ENCODE measurements at places on chromosomes 7 and 10.

DNA sequence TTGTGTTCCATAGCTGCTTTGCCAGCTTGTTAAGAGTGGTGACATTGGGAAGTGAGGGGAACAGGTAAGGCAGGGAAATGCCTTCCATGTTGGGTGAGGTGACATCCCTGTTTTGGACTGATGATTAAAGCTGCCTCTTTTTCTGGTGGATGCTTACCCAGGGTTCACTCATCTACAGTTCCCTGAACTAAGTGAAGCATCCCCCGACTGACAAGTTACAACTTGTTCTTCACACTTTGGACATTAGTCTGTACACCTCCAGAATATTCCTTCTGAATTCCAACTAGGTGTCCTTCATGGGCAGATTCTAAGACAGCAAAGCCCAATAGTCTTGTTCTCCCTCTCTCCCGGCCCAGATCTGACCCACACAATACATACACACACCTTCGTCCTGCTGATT is 63.4 kb downstream of the HDAC9 start:
- no peak for DNase-seq

- no peak for DNase-seq
These were observed 1.0 kb upstream of the HOXA11 start for GRCh38 chr7:27185854-27186667.

- DNase-seq: no peak
These were observed 33.0 kb upstream of the EN2 start for GRCh38 chr7:155425011-155425340.

DNA sequence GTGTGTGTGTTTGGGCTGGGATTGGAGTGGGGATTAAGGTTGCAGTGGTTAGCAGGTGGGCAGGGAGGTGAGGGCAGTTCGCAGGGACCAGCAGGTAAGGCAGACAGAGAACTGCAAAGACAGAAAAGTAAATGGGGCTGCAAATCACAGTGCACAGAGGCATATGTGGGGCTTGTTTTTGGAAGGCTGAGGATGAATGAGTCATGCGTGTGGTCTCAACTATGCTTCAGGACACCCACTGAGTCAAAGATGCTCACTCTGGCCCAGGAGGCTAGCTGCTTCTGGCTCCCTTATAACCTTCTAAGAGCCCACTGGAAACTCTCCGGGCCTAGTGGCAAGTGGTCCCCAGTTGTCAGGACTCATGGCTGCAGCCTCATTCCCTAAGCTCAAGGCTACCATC is 118.2 kb downstream of the ZNF248 start:
- no peak for DNase-seq

DNA sequence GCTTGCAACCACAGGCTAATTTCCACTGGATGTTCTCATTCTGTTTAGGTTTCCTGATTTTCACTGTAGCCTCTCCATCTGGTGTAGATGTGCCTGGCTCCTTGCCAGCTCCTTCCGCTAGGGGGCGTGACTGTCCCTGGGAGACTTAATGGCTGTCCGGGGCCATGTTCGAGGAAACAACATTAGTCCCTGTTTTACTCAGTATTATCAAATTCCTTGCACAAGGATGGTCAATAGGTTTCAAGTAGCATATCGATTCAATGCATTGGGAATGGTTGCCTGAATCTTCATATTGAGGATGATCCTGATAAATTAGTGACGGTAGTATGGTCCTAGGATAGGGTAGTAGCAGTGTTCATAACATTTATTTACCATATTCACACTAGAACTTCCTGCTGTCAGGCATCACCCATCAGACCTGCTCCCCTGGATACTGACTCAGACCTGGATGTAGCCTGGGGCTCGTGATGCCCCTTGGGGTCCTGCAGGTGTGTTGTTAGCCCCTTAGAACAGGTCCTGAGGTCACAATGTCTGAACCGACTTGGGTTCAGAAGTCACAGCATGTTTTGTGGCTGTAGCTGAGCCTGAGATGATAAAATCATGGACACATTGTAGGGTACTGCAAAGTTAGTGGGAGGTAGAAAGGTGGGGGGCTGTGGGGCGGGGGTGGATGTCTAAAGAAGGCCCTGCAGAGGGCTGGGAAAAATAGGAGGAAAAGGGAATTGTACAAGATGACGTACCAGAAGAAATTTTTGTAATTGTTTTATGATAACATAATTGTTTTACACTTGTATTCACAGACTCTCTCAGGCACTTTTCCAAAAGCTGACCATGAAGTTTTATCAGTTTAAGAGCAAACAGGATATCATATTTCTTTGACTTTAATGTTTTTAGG is 8.9 kb upstream of the EXOC6 start:
- peak; percentile 5 for DNase-seq

- no peak for DNase-seq
These were observed 23.7 kb downstream of the HKDC1 start for GRCh38 chr10:69243817-69244216.

DNA sequence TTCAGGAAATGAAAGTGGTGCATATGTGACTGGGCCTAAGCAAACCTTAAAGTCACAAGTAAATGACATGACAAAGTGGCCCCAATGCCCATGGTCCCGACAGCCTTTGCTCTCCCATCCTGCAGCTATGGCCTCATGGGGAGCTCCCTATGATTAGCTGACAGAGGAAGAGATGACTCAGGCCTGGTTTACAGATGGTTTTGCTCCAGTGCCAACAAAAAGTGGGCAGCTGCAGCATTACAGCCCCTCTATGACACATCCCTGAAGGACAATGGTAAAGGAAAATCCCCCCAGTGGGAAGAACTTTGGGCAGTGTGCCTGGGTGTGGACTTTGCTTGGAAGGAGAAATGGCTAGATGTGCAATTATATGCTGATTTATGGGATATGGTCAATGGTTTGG is 105.1 kb upstream of the ADCY1 start:
- no peak for DNase-seq

GRCh38 chr7:147524726-147525250 is 1065.8 kb upstream of the C7orf33 start:
- DNase-seq: no peak

GRCh38 chr7:69739190-69739589 is 140.9 kb downstream of the AUTS2 start:
- no peak for DNase-seq

GRCh38 chr10:9149134-9149533 is 1094.6 kb downstream of the GATA3 start:
- DNase-seq: no peak

DNA sequence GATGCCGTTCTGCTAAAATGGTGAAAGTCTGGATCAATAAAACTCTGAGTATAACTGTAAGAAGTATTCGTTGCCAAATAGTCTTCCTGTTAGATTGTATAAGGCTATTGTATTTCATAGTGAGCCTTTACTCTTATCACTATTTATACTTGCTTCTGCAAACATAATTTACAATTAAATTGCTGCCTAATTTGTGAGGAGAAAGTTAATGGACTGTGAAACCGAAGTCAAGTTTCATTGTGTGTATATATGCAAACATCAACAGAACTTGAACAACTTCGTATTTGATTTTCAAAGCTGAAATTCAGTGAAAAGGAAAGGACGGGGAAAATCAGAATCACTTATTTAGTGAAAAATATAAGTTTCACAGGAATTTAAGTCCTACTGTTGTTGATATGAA is 135.9 kb upstream of the CCDC6 start:
- DNase-seq: no peak

DNA sequence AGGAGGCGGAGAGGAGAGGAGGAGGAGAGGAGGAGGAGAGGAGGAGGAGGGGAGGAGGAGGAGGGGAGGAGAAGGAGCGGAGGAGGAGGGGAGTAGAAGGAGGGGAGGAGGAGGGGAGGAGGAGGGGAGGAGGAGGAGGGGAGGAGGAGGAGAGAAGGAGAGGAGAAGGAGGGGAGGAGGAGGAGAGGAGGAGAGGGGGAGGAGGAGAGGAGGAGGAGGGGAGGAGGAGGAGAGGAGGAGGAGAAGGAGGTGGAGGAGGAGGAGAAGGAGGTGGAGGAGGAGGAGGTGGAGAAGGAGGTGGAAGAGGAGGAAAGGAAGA is 15.5 kb upstream of the CRCP start:
- no peak for DNase-seq

GRCh38 chr10:2994221-2994961 is 73.0 kb upstream of the PFKP start:
- no peak for DNase-seq

DNA sequence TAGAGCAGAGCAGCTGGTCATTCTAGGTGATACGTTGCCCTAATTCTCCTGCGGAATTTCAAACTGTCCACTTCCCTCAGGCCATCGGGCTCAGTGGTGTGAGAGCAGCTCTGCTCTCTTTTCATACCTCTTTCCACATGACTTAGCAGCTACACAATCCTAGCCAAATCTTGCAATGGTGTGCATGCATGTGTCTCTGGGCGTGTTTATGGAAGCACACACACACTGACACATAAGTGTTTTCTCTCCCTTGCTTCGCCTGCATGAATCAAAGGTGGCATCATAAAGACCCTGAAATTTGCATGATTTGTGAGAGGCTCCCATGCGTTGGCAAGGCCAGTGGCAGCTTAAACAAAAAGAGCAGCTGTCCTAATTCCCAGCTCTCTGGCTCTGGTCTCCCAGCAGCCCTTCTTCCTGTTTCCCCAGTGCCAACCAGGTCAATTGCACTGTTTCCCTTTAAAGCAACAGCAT is 1189.5 kb downstream of the GATA3 start:
- peak; percentile 41 for DNase-seq

- no peak for DNase-seq
These were observed 226.0 kb downstream of the SFMBT2 start for GRCh38 chr10:7184660-7185366.

GRCh38 chr7:36598054-36598674 is 126.1 kb downstream of the AOAH start:
- DNase-seq: no peak

DNA sequence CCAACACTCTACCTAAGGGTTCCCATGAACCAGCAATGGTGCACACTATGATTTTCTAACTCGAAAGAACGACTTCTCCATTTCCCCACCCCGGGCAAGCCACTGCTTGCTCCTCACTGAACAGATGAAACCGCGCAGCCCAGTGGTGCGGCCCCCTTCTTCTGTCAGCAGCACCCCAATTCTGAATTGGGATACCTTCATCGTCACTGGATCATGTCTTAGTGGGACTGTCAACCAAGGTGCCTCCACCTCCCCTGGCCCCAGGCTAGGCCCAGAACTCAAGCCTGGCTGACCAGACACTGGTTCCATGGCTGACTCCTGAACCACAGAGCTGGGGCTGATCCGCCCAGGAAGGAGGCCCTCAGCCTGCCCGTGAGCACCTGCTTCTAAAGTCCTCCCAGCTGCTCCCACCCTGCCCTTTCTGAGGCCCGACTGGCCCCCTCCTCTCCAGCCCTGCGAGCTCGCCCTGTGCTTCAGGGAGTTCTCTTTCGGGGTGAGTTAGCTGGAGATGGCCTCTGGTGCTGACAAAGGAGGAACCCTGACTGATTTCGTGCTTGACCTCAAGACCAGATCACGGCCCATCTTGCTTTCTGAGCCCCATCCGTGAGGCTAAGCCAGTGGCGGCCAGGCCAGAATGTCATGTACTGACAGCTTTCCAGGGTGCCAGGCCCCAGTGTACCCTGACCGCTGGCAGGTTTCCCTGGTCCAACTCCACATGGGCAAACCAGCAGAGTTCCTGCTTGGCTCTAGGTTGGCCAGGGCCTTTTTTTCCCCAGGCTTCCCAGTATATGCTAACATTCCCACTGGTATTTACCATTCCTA is 44.5 kb downstream of the FAM53B start:
- DNase-seq: no peak

- DNase-seq: no peak
These were observed 386.6 kb upstream of the POM121L12 start for GRCh38 chr7:52648872-52649271.

- DNase-seq: no peak
These were observed 12.2 kb downstream of the IGF2BP3 start for GRCh38 chr7:23458044-23458443.

GRCh38 chr7:48887500-48887899 is 36.8 kb upstream of the CDC14C start:
- peak; percentile 59 for DNase-seq

- no peak for DNase-seq
These were observed 10.1 kb downstream of the ATP5MF start for GRCh38 chr7:99455874-99456273.

GRCh38 chr10:79983286-79983909 is 34.5 kb upstream of the SFTPD start:
- DNase-seq: no peak

GRCh38 chr10:73786512-73786885 is 1.1 kb downstream of the ZSWIM8 start:
- no peak for DNase-seq

GRCh38 chr7:16034353-16034752 is 347.9 kb upstream of the MEOX2 start:
- DNase-seq: no peak

- no peak for DNase-seq
These were observed 128.7 kb downstream of the TSPAN12 start for GRCh38 chr7:120729245-120729644.

Data from SHP77 treated with DMSO at 0.1 percent for 48 hours (cell line).